ENCODE measurements at places on chromosomes 4 and X.

DNA sequence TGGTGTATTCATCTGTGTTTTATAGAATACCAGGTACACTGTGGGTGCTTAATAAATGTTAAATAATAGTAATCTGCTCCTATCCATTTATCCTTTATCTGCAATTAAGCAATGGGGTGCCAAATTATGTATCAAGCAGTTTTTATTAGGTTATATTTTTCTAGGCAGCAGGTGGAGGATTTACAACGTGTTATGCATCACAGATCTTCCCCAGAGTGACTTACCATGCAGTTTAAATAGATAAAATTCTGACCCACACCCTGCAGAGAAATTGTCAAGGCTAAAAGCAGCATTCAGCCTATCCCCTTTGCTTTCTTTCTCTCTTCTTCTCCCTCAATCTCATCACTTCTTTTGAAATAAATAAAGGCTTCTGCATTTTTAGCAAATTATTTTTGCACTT is 306.4 kb downstream of the CXXC4 start:
- no peak for DNase-seq

DNA sequence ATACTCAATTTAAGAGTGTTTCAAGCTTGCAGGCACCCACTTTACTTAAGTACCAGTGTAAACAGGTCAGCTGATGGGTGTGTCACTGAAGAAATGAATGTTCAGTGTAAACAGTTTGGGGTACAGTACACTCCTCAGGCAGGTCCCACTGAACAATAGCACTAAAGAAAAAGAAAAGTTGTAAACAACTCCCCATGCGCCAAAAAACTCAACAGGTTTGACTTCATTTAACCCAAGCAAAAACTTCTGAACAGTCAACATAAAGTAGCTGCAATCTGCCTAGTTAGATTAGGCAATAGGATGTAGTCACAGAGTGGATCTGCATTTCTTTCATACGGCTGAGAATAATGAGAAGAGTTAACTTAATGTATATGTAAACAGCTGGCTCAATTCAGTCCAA is 93.2 kb downstream of the FAM13A start:
- DNase-seq: no peak

- DNase-seq: no peak
Observed at GRCh38 chrX:150926304-150926703, 27.8 kb upstream of the CD99L2 start.

DNA sequence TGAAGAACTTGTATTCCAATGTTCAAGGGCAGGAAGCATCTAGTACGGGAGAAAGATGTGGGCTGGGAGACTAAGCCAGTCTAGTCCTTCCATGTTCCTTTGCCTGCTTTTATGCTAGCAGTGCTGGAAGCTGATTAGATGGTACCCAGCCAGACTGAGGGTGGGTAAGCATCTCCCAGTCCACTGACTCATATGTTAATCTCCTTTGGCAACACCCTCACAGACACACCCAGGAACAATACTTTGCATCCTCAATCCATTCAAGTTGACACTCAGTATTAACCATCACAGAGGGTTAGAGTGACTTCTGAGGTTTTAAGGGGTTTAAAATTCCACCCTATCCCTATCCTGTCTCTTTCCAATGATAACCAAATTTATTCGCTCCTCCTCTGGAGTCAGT is 6.5 kb downstream of the HMGN5 start:
- DNase-seq: no peak

DNA sequence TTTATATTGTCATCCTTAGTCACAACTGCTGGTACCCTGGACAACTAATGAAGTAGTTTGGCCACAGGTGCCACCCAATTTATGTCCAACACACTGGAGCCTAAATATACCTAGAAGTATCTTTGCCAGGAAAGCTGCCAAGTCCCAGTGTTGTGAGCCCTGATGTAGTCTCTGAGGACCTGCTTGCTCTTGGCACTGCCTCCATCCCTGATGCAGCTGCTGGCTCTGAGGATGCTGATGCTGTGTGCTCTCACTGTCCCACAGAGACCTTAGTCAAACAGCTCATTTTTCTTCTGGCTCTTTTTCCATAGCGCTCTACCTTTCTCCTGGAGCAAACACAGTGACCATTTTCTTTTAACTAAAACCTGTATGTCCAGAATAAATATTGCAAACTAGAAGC is 1535.4 kb upstream of the ADGRL3 start:
- DNase-seq: no peak

DNA sequence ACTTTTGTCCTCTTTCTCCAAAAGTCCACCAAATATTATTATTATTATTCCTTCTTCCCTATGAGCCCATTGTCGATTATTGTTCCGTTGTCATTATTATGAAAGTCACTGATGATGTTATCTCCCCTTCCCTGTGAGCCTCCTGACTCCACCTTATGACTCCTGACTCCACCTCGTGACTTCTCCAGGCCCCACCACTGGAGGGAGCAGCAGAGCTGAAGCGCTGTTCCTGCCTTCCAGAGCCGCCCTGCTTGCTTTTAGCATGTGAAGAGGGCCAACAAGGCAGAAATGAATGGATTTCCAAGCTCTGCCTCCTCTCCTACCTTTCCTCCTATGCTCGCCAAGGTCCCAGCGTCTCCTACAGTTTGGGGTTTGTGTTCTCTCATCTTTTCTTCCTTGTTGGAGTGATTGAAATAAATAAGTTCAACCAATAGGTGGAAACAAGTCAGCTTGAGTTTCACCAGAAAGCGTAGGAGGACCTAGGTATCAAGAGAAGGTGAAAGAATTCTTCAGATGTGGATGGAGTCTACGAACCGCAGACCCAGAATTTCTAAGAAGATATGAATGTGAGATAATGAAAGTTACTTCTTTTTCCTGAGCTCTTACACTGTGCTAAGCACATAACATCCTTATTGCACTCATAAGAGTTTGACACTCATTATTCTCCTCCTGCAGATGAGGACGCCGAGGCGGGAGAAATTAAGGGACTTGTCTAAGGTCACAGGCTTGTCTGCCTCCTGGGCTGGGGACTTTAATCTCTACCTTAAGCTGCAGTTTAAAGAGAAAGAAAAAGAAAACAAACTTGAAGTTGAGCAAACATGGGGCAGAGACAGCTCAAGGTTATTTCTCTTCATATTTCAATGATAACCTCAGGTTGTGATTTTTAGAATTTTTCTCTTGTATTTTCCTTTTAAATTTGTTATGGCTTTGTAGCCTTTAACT is 26.1 kb downstream of the IGSF1 start:
- DNase-seq: no peak

DNA sequence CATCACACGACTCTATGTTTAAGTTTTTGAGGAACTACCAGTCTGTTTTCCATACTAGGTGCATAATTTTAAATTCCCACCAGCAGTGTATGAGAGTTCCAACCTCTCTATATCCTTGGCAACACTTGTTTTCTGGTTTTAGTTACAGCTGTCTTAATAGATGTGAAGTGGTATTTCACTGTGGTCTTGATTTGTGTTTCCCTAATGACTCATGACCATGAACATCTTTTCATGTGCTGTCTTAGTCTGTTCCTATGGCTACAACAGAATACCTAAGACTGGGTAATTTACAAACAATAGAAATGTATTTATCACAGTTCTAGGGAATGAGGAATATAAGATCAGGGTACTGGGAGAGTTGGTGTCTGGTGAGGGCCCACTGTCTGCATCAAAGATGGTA is 51.5 kb upstream of the GPR78 start:
- DNase-seq: no peak

- DNase-seq: no peak
Observed at GRCh38 chr4:188218392-188218791, 79.2 kb downstream of the TRIML1 start.

- no peak for DNase-seq
Observed at GRCh38 chr4:158033416-158034120, 139.3 kb downstream of the GASK1B start.

DNA sequence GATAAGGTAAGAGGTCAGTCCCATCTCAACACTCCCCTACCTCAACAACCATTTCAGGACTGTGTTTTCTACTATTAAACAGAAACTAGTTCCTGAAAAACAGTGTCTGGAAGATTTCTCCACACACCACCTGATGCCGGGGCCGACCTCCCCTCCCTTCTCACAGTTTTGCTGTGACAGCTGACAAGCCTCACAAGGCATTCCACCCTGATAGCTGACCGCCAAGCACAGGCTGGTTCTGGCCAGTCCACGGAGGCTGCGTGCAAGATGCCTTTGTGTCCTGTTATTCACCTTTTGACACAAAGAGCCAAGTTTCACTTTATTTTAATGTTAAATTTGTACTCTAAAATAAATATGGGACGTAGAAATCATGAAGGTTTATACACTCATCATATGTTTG is 758.6 kb downstream of the PDHA2 start:
- DNase-seq: no peak

GRCh38 chr4:40564815-40565483 is 64.7 kb downstream of the RBM47 start:
- no peak for DNase-seq

DNA sequence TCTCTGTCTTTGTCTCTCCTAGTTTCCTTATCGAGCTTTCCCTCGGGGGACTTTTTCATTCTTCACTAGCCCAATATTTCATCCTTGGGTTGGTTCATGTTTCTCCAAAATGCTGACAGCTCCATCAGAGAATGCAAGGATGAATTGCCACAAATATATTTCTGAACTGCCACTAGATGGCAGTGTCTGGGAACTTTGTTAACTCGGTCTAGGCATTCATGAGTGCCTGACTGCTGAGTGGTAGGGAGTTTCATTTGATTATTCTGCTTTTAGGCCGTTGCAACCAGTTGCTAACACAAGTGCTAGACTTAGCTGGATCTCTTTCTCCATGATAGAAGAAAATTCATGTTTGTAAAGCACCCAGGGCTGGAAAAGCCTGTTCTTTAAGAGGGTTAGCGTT is 73.5 kb upstream of the RAP2C start:
- DNase-seq: no peak

- DNase-seq: no peak
Observed at GRCh38 chr4:159106636-159107035, 3.8 kb downstream of the RAPGEF2 start.

- DNase-seq: no peak
Observed at GRCh38 chrX:14030174-14030530, 460 bp upstream of the GEMIN8 start.

GRCh38 chrX:74613370-74614092 is 893 bp downstream of the RLIM start:
- no peak for DNase-seq

DNA sequence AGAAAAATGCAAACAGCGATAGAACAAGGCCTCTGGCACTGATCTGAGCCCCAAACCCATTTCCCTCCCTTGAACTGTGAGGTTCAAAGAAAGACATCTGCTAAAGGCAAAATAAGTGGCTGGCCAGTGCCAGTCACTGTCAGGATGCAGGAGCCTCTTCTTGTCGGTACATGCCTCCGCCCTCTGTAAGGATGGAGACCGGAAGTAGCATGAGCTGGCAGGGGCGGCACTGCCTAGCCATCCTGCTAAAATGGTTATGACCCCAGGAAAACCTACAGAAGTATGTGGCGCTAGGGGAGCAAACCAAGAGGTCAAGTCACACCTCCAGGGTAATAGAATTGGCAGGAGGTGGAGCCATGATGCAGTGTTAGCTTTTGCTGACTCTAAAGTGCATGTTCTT is 180.3 kb downstream of the DCLK2 start:
- DNase-seq: no peak

- DNase-seq: no peak
Observed at GRCh38 chrX:74534569-74535038, 79.8 kb downstream of the RLIM start.

GRCh38 chrX:145552643-145553042 is 265.0 kb upstream of the SLITRK2 start:
- DNase-seq: no peak

DNA sequence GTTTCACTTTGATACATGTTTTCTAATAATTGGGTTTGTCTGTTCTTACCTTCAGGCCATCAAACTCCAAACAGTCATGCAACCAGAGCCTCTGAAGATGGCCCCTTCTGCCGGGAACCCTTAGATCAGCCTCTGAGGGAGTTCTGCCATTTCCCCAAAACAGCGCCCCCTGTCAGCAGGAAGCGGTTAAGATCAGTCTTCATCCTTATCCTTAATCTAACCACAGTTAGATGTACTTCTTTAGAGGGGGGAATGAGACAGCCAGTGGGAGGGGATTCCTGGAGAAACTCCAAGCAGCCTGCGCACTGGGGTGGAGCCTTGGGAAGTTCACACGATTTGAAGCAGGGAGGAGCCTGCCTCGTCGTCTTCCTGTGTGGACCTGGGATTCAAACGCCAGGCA is 185.4 kb downstream of the INPP4B start:
- DNase-seq: no peak

GRCh38 chr4:140311257-140311835 is 62.1 kb upstream of the SCOC start:
- no peak for DNase-seq

DNA sequence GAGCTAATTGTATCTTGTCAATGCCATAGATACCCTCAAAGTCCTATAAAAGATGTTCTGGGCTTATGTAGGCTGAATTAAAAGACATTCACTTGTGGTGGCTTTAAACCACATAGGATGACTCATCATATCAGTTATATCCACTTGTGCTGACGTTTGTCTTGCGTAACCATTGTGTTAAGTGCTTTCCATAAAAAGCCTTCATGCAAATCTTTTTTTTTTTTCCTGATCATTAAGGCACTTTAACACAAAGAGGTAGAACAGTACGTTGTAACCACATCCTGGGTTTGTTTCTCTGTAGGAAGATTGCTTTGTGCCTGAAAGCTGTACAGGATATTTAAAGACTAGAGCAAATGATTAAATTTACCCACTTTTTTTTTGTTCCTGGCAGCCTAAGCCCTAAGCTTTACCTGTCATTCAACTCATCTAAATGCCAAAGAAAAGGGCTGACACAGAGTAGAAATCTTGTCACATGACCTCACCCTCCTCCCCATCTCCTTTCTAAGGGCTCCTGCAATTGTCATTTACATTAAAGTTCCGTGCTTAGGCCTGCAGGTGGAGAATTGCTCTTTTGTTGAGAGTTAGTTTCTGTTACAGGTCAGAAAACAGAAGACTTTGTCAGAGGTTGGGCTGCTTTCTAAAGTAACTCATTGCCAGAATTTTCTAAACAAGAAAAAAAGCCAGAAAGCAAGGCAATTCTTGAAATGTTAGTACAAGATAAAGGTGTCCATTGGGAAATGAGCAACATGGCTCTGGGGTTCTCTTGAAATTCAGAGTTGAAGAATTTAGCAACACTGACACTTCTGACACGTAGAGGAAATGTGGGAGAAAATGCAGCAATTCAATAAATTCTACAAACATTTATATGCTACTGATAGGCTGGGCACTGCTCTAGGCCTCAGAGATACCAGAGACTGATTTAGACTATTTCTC is 555.6 kb downstream of the PPARGC1A start:
- DNase-seq: no peak
